ENCODE measurements at places on chromosomes 1 and 21.

- no peak for DNase-seq
Measured at GRCh38 chr1:91507328-91507727, 6.7 kb downstream of the CDC7 start.

DNA sequence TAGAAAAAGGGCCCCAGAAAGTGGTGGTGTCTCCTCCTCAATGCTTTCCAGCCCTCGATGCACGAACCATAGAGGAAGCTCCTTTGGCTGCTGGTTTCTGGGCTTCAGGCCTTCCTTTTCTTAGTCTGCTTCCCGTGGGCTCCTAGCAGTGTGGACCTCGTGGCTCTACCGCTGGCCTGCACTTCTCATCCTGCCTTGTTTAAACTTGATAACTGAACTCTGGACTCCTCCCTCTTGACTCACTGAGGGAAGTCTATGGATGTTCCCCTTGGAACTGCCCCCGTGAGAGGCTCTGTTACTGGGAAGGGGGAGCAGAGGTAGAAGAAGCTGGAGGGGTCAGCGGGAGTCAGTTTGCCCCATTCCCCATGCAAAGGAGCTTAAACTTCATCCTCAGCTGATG is 75.3 kb upstream of the WDR26 start:
- no peak for DNase-seq

DNA sequence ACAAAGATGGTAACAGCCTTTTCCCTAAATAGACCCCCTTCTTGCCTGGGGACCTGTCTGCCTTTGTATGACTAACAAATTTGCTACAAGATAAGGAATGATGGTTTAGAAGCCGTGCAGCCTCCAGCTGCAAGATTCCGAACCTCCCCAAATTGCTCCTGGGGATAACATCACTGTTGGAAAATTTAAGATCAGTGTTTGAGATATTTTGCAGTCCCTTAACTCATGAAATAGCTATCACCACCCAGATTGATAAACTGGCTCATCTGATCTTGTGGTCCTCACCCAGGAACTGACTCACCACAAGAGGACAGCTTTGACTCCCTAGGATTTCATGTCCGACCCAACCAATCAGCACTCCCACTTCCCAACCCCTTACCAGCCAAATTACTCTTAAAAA is 254.7 kb downstream of the USH2A start:
- DNase-seq: no peak

DNA sequence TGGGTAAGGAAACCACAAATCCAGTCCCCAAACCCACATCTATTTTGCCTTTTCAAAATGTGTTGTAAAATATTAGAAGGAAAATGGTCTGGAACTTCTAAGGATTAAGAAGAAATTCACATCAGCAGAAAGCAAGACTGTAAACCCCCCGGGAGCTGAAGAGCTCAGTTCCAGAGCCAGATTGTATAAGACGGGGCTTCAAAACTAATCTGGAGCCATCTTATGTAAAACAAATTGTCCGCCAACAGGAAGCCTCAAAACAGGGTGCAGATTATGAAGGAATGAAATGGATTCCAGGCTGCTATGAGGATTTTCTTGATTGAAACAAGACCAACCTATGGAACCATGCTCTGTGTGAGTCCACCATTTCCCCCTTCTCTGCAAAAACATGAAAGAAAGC is 25.1 kb upstream of the HUNK start:
- DNase-seq: no peak

All from AG04449 (cell line).